ENCODE measurements at places on chromosomes 5 and 9.
A peak's percentile ranks its signal among the peaks of the same experiment; 100 is the strongest.

GRCh38 chr5:81907012-81907635 lies 64.7 kb upstream of the ATG10 start:
- DNase-seq, result no peak

DNA sequence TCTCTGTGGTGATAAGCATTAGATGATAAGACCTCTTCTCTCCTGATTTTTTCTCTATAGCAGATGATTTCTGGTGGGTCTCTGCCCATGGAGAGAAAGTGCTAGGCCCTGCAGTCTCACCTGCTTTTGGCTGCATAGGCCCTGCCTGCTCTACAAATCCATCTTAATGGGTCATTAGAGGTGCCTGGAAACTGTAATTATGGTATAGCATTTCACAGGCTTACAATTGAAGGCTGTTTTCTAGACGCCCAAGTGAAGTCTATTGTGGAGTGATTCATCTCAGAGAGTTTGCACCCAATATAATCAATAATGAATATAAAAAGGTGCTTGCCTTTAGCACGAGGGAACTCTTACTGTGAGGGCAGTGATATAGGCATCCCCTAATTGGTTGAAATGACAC lies 33.8 kb downstream of the NEUROG1 start:
- no peak for DNase-seq

- DNase-seq, result no peak
Measured at GRCh38 chr5:173795601-173796000, 92.5 kb upstream of the CPEB4 start.

DNA sequence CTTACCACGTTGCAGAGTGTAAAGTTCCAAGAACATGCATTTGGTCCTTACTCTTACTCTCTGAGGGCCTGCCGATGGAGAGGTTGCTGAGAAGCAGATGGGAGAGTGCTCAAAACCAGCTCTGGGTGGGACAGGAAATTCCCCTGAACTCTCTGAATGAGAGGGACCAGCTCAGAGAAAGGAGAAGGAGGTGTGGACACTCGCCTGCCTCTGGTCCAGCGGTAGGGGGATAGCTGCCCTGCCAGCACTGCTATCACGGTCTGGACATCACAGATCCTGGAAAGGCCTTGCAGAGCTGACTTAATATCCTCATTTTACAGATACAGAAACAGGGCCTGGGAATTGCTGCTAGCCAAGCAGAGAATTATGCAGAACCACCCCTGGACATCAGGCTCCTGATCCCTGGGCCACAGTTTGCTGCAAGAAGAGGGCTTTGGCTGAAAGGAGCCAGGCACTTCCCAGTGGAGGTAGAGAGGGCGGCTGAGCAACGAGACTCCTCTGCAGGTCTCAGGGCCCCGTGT lies 4.9 kb downstream of the TRAF1 start:
- no peak for DNase-seq

GRCh38 chr5:155485386-155485785 lies 471.8 kb downstream of the KIF4B start:
- DNase-seq, result no peak

DNA sequence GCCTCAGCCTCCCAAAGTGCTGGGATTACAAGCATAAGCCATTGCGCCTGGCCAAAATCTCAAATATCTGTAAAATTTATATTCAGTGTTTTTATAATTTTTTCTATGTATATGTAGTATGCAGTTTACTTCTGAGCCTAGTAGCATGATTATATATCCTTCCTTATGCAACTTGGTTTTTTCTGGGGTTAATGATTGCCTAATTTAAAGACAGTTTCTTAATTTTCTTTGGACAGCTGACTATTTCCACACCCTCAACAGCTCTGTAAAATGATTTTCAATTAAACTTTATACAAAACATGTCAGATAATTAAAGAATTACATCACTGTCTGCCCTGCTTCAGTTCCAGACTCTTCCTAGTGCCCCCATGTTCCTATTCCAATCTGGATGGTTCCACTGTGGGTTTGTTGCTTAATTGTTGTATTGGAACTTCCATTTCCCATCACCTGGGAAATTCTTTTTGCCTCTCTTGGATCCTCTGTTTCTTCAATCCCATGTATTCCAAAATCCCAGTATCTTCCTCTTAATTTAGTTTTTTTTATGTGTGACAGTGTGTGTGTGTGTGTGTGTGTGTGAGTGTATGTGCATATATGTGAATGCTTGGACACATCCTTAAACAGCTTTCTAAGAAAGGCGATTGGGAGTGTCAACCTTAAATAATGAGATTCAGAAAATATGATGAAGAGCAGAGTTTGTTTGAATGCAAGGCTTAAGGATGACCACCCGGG lies 53.2 kb downstream of the C5orf22 start:
- DNase-seq, result no peak

GRCh38 chr5:172110260-172110815 lies 77.7 kb downstream of the STK10 start:
- DNase-seq, result no peak

DNA sequence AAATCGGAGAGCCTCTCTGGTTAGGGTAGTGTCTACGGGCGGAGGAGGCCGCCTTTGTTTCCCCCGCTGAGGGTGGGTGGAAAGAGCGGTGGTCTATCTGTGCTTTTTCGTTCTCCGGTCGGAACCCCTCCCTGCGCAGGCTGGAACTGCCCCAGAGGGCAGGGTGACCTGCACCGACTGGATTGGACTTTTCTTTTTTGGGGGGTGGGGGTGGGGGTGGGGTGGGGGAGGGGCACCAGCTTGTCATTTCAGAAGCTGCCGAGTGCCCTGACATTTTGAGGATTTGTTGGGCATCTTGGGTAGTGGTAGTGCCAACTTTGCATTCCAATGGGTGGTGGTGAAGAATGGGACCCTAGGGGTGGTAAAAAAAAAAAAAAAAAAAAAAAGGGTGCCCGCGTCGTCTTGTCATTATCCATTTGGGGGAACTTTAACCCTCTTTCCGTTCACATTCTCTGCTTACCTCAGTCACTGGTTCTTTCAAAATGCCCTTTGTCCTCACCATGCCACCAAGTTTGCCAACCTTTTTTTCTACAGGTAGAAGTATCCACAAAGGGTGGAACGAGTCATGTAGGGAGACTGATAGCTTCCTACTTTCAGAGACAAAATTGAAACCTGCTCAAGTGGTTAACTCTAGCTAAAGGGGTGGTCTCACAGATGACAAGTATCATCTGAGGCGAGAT lies 1.3 kb downstream of the UBE2R2 start:
- DNase-seq, result no peak

DNA sequence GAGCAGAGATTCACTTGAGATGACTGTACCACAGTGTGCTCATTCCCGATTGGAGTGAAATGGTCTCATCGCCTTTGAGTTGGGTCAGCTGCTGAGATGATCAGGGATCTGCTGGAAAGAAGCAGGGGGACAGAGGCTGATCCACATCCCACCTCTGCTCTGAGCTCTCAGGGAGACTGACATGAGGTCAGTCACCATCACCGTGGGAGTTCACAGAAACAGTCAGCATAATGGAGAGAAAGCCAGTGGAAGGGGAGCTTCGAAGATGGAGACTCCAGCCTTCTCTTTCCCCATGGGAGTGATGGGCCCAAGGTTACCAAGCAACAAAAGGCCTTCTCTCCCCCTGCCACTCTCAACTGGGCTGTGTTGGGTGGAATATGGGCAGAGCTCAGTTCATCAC lies 276.4 kb downstream of the CDK5RAP2 start:
- DNase-seq, result no peak

DNA sequence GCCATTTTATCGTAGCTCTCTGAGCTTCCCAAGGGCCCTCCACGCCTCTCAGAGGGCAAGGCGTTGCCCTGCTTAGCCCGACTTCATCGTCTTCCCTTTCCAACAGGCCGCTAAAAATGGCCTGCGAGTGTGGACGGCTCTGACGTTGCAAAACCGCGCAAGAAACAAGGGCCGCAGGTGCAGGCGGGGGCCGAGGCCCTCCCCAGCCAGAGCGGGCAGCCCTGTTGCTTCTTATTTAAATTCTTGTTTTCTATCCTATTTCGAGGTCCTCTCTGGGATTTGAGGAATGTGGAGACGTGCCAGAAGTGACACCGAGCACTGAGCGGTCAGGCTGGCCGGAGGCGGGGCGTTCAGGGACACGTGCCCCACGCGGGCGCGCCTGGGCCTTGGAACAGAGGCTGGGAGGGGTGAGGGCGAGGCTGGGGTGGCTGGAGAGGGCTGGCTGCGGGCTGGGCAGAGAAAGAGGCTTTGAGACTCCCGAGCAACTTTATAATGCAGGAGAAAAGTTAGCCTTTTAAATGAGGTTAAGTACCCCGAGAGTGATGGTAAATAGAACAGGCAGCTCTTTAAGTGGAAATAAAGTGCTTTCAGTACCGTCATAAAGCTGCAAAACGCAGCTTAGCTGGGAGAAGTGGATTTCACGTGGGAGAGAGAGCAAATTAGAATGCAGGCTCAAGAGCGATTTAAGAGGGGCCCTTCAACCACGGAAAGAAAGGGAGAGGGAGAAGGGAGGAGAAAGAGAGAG lies 243.6 kb downstream of the AUH start:
- no peak for DNase-seq

GRCh38 chr9:80013891-80014290 lies 442.1 kb downstream of the TLE4 start:
- no peak for DNase-seq

DNA sequence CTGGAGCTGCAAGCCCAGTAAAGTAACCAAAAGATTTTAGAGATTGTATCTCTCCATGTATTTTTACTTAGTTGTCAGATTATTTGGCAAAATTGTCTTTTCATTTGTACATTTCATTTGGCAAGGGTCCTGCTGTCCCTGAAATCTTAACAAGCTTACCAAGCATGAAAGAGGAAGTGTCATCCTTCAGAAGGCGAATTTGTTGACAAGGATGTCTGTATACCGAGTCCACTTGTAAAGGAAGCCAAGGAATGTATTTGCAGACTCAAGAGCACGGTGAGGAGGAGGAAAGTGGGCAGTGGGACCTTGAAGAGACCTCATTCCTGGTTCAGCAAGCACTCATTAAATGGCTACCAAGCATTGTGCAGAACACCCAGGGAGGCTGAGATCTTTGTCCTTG lies 7.5 kb upstream of the OTULINL start:
- no peak for DNase-seq

DNA sequence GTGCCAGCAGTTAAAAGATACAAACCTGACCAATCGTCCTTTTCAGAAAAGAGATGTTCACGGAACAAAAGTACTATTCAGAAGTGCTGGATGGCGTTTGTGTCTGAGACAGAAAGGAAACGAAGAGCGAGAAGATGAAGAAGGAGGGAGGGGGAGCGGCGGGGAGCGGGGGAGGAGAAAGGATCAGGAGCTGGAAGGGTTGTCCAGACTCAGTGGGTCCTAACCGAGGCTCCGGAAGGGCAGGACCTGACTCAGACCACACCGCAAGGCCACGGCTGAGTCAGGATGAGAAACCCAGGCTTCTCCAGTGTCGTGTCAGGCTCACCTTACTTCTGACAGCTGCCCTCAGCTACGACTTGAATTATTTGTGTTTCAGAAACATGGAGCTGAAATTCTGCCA lies 46.2 kb downstream of the PAX5 start:
- no peak for DNase-seq

GRCh38 chr5:99674101-99674500 lies 745.3 kb upstream of the CHD1 start:
- DNase-seq, result no peak

DNA sequence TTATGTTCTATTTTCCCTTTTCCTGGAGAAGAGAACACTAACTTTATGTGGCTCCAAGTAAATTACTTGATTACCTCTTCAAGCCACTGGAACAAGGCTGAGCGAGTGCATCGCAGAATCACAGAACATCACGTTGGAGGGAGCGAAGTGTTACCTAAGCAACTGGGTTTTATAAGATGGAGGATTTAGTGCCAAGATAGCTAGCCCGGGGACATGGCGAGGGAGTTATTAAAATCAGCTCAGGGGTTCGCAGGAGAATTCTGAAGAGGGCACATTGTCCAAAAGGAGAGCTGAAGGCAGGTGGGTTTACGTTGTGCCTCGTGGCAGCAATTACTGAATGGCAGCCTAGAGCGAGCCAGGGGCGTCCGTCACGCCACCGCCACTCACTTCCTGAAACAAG lies 563.2 kb upstream of the ADAMTS16 start:
- no peak for DNase-seq

DNA sequence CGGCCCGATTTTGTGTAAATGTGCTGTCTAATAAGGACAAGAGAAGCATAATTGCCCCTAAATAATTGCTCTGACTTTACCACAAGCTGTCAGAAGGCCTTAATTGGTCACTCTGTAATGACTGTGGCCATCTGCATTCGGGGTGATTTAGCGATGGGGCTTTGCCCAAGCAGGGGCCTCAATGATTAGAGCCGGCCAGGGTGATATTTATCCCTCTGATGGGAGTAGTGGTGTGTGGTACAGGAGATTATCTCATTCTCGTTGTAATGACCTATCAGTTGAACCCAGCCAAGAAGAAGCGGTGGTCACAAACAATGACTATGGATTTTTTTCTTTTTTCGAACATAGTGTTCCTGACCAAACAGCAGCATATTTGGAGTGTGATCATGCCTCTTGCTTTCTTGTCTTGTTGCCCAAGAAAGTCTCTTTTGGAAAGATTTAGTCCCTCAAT lies 72.0 kb upstream of the SAP30L start:
- no peak for DNase-seq

- DNase-seq, result no peak
Measured at GRCh38 chr5:142600611-142601358, 85.1 kb downstream of the FGF1 start.

DNA sequence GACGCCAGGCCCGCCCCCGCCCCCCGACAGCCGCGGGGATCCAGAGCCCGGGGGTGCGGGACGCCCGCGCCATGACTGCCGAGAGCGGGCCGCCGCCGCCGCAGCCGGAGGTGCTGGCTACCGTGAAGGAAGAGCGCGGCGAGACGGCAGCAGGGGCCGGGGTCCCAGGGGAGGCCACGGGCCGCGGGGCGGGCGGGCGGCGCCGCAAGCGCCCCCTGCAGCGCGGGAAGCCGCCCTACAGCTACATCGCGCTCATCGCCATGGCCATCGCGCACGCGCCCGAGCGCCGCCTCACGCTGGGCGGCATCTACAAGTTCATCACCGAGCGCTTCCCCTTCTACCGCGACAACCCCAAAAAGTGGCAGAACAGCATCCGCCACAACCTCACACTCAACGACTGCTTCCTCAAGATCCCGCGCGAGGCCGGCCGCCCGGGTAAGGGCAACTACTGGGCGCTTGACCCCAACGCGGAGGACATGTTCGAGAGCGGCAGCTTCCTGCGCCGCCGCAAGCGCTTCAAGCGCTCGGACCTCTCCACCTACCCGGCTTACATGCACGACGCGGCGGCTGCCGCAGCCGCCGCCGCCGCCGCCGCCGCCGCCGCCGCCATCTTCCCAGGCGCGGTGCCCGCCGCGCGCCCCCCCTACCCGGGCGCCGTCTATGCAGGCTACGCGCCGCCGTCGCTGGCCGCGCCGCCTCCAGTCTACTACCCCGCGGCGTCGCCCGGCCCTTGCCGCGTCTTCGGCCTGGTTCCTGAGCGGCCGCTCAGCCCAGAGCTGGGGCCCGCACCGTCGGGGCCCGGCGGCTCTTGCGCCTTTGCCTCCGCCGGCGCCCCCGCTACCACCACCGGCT lies 1.0 kb downstream of the FOXE1 start:
- peak; percentile 50 for DNase-seq

- DNase-seq, result no peak
Measured at GRCh38 chr9:21465138-21465537, 17.0 kb downstream of the IFNE start.

- no peak for DNase-seq
Measured at GRCh38 chr9:134526584-134527477, 114.8 kb upstream of the COL5A1 start.

Data from stimulated activated CD8-positive, alpha-beta memory T cell treated with anti-CD3 and anti-CD28 coated beads, Interleukin-15, amount 100 ng/mL, for 48 hours (primary cell).